Endodermal cell (in vitro differentiated cells): ENCODE measurements at places on chromosomes 3 and 15. TPM values are rescaled to one million over a fixed set of nuclear protein-coding genes. Genes with fewer than 3 reads are reported as not detected.

GRCh38 chr15:73601451-73602445, 31.4 kb downstream of the NPTN start:
- no peak for DNase-seq

DNA sequence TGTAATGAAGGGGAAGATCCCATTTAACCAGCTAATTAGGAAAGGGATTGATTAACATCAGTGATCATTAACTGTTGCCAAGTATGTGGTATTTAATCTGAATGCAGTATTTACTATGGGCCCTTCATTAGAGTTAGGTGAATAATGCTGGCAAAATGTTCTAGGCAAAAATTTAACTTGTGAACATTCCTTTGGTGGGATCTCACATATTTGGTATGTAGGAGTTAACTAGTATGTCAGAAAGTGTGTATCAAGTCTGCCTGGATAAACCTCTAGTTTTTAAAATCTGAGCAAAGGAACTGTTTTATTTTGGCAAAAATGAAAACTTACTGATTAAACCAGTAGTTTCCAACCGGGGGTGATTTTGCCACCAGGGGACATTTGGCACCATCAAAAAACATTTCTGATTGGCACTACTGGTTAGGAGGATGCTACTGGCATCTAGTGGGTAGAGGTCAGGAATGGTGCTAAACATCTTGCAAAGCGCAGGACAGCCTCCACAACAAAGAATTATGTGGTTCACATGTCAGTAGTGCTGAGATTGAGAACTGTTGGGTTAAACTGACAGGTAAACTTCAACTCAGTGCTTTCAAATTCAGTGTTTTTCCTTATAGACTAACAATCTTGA, 22.5 kb downstream of the LRTM1 start:
- DNase-seq = no peak

GRCh38 chr3:66795365-66795764, 202.7 kb upstream of the KBTBD8 start:
- no peak for DNase-seq

Gene NR1I2
- 0.18 and 0.29 TPM in 2 replicates for total RNA-seq

Gene BRPF1
- total RNA-seq = 27.0 and 28.5 TPM in 2 replicates

Gene HDC
- total RNA-seq = 0.31 and 0.61 TPM in 2 replicates

Gene SETD5
- 222 and 261 TPM in 2 replicates for total RNA-seq
